ENCODE measurements at places on chromosomes 7 and 10.

DNA sequence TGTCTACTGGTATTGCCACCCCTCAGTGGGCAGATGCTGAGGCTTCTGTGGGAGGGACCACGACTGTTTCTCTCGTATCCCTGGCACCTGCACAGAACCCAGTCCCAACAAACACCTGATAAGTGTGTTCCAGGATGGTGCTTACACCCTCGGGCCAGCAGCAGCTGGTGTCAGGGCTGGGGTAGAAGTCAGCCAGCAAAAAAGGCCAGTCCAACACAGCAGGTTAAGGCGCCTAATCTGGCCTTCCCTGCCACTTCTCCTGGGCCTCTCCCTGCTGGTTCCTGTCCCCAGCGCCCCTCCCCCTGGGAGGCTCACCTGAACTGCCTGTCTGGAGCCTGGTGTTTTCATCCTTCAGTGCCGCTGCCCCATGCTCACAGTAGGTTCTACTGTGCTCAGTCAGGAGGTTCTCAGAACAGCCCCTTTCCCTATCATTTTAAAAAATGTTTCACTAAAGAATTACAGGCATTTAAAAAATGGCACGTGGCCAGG is 20.0 kb downstream of the PODXL start:
- DNase-seq: no peak

- no peak for DNase-seq
Observed at GRCh38 chr10:5040781-5041470, 37.3 kb upstream of the AKR1C2 start.

GRCh38 chr7:96284835-96285234 is 37.1 kb downstream of the SLC25A13 start:
- DNase-seq: no peak

- DNase-seq: no peak
Observed at GRCh38 chr7:27619492-27619891, 43.2 kb downstream of the HIBADH start.

- no peak for DNase-seq
Observed at GRCh38 chr10:1048349-1048731, 579 bp downstream of the IDI1 start.

DNA sequence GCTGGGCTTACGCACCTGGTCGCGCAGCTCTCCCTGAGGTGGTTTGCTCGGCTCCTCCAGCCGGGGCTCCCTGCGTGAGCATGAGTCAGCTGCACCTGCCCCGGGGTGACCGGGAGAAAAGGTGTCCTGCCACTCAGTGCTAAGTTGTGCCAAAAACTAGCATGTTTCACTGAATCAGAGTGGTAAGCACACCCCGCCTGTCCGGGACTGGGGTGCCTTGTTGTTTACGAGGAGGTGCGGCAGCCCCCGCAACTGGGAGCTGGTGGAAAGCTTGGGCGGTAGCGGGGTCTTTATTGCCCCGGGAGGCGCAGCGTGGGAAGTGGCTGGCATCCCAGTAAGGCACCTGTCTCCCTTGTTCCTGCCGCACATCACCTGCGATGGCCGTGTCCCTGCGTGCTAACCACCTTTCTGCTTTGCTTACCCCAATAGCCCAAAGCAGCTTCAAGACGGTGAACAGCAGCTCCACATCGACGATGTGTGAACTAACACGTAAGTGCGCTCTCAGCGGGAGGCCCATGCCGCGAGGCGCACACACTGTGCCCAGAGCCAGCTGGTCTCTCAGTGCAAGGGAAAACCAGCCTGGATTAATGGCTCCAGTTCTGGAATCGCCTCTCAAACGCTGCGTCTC is 506.6 kb upstream of the FOXK1 start:
- no peak for DNase-seq

GRCh38 chr7:130703851-130704250 is 17.5 kb upstream of the TSGA13 start:
- DNase-seq: no peak

DNA sequence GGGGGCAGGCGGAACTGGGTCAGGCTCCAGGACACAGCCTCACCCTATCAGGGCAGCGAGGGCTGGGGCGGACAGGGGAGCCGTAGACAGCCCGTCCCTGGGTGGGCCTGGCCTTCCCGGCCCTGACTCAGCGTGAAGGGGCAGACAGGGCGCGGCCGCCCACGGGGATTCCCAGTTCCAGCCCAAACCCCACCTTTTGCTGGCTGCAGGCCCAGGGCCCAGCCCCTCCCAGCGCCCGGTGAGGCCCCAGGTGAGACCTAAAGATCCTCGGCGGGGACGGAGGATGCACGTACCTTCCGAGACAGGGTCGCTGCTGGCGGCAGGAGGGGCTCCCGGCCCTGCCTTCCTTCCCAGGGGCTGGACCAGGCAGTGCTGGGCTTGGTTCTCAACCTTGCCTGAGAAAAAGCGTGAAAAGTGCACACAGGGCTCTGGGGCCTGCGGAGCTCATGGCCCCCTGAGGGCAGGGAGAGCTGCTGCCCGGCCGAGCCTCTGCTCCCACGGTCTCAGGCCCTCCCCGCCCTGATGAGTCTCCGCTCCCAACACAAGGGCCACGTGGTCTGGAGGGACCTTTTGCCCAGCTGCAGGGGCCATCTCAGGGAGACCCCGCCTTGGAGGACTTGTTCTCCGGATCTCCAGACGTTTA is 43.9 kb upstream of the DNAJB6 start:
- no peak for DNase-seq

DNA sequence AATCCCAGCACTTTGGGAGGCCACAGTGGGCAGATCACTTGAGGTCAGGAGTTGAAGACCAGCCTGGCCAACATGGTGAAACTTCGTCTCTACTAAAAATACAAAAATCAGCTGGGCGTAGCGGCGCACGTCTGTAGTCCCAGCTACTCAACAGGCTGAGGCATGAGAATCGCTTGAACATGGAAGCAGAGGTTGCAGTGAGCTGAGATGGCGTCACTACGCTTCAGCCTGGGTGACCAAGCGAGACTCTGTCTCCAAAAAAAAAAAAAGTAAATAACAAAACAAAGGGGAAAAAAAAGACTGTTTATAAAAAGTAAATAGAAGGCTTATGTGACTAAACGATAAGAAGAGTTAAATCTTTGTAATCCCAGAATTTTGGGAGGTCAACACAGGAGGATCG is 15.0 kb upstream of the DNMBP start:
- DNase-seq: no peak

- no peak for DNase-seq
Observed at GRCh38 chr7:108499566-108499965, 26.4 kb downstream of the PNPLA8 start.

DNA sequence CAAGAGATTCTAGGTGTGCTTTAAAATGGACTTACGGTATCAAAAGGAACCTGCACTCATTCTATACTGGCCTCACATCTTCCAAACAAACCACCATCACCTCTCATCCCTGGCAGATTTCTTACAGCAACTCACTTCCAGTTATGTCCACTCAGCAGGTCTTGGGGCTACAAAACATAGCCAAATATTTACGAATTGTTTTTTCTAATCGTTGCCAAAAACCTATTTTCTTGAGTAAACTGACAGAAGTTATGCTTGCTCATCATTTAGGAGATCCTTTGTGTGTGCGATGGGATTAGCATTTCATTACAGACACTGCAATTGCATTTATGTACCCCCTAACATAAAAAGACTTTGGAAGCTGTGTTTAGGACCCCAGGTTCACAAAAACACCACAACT is 2.7 kb downstream of the KCNMA1 start:
- DNase-seq: no peak

DNA sequence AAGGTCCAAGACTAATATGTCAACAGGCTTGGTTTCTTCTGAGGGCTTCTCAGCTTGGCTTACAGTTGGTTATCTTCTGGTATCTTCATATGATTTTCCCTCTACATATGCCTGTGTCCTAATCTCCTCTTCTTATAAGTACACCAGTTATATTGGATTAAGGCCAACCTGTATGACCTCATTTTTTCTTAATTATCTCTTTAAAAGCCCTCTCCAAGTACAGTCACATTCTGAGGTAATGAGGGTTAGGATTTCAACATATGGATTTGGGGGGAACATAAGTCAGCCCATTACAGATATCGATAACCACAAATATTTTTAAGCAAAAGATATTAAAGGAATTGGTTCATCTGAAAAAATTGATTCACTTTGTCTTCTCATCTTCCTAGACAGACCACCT is 49.2 kb downstream of the IQUB start:
- no peak for DNase-seq

GRCh38 chr7:42940985-42941847 is 9.0 kb downstream of the MRPL32 start:
- peak; percentile 53 for DNase-seq

GRCh38 chr7:147012666-147013065 is 896.1 kb downstream of the CNTNAP2 start:
- no peak for DNase-seq

- DNase-seq: no peak
Observed at GRCh38 chr7:135833642-135834041, 85.0 kb upstream of the FAM180A start.

- no peak for DNase-seq
Observed at GRCh38 chr7:144529269-144529926, 125.9 kb upstream of the NOBOX start.

- no peak for DNase-seq
Observed at GRCh38 chr7:93758631-93759030, 131.9 kb downstream of the TFPI2 start.

DNA sequence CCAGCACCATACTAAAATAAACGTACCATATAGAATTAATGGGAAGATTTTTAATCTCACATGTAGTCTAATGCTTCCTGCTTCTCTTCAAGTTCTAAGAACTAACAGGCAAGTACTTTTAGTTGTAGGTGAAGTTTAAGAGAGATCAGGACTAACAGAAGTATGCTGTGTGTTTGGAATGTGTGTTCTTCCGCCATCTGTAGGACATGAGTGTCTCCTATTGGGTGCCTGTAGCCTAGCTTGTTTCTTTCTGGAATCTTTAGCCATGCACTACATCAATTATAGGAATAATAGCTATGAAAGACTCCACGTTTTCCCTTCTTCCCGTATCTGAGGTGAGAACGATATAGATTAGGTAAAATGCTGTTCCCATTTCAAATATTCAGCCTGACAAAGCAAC is 140.2 kb upstream of the AHR start:
- DNase-seq: no peak

DNA sequence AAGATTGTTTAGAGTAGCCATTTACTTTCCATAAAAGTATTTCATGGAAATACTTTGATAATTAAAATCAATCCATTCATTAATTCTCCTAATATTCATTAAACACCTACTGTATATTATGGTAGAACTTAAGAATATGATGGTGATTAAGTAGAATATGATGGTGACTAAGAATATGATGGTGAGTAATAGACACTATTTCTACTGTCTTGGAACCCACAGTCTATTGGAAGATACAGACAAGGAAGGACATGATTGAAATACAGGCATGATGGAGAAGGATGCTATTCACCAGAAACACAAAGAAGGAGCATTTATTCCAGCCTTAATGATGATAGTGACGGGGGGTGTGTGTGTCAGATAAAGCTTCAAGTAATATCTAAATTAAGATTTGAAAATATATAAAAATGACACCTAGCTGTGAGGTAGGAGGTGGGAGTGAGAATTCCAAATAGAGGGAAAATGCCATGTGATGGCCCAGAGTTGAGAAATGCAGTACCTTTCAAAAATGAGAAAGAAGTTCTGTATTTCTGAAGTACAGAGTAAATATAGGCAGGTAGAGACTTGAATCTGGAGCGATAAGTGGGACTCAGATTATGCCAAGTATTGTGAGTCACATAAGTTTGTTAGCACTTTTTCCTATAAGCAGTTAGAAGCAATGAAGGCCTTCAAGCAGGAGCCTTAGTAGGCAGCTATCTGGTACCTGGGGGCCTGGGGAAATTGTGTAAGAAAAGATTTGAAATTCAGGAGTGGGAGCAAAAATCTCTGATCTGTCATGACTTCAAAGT is 12.5 kb upstream of the CDK13 start:
- no peak for DNase-seq

DNA sequence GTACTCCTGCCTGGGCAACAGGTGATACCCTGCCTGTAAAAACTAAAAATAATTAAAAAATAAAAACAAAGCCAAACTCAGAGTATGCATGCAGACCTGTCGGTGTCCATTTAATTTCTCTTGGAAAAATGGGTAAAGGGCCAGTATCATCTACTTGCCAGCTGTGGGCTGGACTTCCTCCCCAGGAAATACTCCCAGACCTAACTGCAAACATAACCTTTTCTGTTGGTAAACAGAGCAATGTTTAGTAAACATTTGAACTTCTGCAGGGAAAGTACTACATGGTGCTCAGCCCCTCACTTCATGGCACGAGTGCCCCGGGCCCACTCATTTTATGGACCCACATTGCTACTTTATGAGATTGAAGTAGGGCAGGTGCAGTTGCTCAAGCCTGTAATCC is 10.2 kb upstream of the TMEM248 start:
- DNase-seq: no peak

- DNase-seq: no peak
Observed at GRCh38 chr7:155001756-155002410, 1.0 kb downstream of the PAXIP1 start.

GRCh38 chr7:138004046-138004445 is 2.2 kb upstream of the CREB3L2 start:
- DNase-seq: no peak

DNA sequence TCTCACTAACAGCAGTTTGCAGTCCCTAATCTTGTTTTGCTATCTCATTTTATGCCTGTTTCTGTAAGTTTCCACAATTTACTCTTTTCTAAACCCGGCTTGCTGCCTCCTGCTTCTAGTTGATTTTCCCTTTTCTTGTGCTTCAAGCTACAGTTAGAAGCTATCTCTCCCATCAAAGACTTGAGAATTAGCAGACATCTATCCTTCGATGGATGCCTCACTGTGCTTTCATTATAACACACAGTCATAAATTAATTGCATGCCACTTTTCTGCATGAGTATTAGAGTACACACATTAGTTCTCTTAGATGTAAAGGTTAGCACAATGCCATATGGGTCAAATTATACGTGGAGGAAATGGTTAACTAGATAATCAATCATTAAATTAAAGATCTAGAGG is 48.7 kb downstream of the SEMA3A start:
- no peak for DNase-seq

GRCh38 chr10:110360857-110361474 is 56.2 kb upstream of the SMNDC1 start:
- DNase-seq: no peak

- DNase-seq: no peak
Observed at GRCh38 chr10:70191972-70192305, 21.6 kb upstream of the SAR1A start.

DNA sequence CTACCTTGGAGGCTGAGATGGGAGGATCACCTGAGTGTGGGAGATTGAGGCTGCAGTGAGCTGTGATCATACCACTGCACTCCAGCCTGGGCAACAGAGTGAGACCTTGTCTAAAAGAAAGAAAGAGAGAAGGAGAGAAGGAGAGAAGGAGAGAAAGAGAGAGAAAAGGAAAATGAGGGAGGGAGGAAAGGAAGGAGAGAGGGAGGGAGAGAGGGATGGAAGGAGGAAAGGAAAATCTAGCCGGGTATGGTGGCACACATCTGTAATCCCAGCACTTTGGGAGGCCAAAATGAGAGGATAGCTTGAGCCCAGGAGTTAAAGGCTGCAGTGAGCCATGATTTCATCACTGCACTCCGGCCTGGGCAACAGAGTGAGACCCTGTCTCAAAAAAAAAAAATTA is 42.9 kb upstream of the GTF2IRD1 start:
- no peak for DNase-seq

- DNase-seq: no peak
Observed at GRCh38 chr7:47188653-47189315, 393.1 kb downstream of the TNS3 start.

- no peak for DNase-seq
Observed at GRCh38 chr10:89296220-89296648, 5.6 kb upstream of the IFIT2 start.
